HCEC 1CT (cell line): ENCODE measurements at places on chromosomes 4 and X.

GRCh38 chrX:22758807-22759481, 240.8 kb upstream of the DDX53 start:
- no peak for DNase-seq

DNA sequence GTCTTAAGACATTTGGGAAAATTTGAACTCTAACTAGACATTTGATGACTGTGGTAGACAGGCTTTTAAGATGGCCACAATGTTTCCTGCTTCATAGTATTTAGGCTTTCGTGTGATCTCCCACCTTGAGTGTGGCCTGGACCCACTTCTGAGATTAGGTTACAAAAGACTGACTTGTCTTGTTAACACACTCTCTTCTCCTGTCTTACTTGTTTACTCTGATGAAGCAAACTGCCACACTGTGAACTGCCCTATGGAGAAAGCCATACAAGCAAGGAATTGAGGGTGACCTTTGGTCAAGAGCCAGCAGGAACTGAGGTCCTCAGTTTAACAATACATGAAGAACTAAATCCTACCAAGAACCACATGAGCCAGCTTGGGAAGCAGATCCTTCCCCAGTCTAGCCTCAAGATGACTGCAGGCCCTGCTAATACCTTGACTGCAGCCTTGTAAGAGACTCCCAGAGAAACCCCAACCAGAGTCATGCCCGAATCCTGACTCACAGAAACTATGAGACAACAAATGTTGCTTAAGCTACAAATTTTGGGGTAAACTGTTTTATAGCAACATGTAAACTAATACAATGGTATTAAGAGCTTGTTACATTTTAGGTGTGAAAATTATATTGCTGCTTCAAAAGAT, 20.3 kb downstream of the UBA6 start:
- DNase-seq, result peak; percentile 67

GRCh38 chr4:121150486-121150885, 13.6 kb downstream of the TNIP3 start:
- DNase-seq, result no peak

DNA sequence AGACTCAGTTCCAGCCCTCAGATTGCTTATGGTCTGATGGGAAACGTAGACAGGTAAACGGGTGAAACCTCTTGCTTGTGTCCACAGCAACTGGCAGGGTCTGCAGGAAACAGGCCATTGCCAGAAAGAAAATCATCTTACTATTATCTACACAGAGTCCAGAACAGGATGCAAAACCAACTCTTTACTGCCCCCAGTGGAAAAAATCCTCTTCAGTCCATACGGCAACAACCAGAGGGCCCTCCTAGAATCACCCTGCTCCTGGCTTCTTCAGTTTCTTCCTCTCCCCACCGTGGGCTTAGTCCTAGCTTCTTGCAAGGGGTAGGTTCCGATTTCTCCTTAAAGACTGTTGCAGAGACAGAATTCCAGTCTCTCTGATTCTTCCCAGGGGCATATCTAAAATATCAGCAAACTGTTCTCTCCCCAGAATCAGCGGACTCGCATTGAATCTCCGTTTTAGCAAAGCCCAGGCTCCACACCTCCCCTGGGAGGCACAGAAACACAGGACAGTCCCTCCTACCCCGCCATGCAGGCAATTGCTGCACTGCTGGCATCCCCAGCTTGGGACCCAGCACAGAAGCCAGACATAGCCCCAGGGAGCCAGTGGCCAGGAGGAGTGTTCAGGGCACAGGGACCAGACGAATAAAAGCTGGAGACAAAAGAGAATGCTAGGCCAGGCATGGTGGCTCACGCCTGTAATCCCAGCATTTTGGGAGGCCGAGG, 41.0 kb upstream of the SH3RF1 start:
- peak; percentile 42 for DNase-seq

DNA sequence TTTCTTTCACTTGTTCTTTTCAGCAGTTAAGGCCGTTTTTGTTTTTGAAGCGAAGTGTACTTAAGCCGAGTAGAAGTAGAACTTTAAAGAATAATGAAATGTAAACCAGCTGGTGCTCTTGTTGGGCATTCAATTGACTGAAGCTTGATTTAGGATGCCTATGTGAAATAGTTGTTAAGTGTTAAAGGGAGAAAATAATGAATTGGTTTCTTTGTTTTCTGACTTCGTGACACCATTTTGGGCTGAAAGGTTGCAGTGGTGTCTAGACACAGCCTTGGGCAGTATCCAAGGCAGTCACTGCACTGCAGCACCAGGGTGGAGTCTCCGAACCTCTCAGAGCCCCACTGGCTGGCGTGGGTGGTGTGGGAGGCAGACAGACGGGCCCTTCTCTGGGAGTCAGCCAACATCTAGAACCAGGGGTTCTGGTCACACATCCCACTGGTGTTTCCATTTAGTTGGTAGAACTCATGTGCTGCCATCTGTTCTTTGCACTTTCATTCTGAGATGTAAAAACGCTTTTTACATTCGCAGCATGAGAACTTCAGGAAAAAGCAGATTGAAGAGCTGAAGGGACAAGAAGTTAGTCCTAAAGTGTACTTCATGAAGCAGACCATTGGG, 3.5 kb downstream of the UCHL1 start:
- DNase-seq, result no peak

DNA sequence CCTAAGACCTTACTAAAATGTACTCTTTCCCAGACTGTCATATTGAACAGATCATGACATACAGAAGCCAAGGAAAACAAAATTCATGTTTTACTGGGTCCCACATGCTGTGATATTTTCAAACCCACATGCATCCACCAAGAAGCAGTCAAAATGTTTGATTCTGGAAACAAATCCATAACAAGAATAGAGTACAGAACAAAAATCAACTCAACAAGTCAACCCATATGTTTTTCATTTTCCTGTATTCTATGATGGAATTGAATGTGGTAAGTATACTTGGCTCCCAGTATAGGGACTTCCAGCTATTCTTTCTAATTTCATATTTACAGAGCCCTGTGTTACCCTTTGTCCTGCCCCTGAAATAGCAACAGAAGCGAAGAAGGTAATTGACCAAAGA, 106.8 kb downstream of the COL25A1 start:
- DNase-seq, result no peak

DNA sequence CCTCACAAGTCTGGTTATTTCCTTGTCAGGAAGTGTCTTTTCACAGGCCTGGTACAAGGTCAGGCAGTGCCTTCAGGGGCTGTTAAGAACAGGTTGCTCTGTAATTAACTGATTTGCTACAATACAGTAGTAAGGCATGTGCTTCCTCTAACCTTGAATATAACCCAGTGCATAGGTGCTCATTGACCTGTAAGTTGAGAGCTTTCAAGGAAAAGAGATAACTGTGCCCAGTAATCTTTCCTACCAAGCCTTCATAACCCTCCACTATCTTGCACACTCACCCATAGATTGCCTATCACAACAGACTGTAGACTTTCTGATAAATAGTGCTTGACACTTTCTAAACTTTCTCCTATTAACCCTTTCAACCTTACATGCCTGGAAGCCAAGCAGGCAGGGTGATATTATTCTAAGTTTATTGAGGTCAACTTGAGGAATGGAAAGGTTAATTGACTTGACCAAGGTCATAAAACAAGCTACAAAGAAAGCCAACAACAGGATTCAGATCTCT, 148.1 kb downstream of the PPARGC1A start:
- DNase-seq, result no peak

DNA sequence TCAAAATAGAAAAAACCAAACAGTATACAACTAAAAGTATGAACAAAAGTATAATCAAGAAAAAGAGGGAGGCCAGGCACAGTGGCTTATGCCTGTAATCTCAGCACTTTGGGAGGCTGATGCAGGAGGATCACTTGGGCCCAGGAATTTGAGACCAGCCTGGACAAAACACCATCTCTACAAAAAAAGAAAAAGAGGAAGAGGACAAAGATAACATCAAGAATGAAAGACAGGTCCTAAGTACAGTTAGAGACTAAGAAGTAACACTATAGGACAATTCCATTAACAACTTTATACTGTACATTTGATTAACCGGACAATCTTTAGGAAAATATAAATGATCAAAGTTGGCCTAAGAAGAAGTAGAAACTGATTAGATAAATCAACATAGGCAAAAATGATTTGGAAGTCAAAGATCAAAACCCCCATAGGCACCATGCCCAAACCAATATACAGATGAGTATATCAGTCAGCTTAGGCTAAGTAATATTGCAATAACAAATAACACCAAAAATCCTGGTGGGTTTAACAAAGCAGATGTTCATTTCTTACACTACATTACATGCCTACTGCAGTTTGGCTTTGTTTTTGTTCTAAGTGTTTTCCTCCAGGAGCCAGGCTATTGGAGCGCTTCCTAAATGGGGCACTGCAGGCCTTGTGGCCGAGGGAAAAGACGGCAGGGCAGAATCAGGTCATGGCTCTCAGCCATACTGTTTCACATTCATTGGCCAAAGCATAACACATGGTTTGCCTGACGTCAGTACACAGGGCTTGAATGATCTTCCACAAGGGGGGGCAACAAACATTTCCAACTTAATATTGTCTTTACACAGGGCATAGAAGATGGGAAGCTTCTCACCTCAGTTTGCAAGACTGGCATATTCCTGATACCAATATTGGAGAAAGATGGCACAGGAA, 42.2 kb upstream of the HGFAC start:
- DNase-seq, result no peak

DNA sequence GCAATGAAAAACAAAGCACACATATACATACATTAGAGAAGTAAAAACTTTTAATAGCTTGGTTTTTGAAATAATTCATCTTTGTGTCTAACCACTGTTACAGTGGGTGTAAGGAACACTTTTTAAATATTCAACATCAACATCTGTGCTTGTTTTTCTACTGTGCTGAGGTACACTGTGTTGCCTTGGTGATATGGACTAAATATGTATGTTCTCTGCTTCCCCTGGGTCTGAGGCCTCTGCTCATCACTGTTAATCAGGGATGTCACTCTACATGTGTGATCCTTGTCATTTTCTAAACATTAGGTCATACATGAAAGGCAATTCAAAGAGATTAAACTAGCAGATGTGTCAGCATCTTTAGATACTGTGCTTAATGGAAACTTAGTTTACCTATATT, 10.9 kb downstream of the MCTS1 start:
- no peak for DNase-seq

GRCh38 chrX:153444333-153445011, 1.4 kb downstream of the TREX2 start:
- no peak for DNase-seq

- no peak for DNase-seq
Measured at GRCh38 chr4:125398263-125399002, 83.7 kb downstream of the FAT4 start.

DNA sequence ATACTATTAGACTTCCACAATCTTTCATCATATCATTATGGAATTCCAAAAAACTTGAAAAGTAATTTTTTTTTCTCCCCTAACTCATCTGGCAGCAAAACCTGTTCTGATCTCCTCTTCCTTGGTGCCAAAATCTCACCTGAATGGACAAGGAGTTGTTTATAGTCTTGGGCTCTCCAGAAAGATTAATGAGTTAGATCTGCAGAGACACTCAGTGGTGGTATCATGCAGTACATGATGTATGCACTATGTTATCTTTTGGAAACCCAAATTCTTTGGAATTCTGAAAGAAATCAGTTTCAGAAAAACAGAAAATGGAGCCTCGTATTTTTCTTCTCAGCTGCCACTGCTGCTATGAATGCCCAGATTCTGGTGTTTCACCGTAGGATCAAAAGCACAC, 11.7 kb downstream of the GPM6B start:
- DNase-seq, result no peak

GRCh38 chr4:83618431-83618830, 82.5 kb downstream of the GPAT3 start:
- DNase-seq, result peak; percentile 67

- DNase-seq, result no peak
Measured at GRCh38 chr4:3440011-3440410, 1.8 kb upstream of the HGFAC start.

GRCh38 chr4:143406523-143406922, 69.8 kb downstream of the GAB1 start:
- peak; percentile 8 for DNase-seq

GRCh38 chr4:35516102-35516501, 728.2 kb downstream of the ARAP2 start:
- no peak for DNase-seq

- DNase-seq, result no peak
Measured at GRCh38 chrX:12412561-12412960, 274.3 kb downstream of the FRMPD4 start.

DNA sequence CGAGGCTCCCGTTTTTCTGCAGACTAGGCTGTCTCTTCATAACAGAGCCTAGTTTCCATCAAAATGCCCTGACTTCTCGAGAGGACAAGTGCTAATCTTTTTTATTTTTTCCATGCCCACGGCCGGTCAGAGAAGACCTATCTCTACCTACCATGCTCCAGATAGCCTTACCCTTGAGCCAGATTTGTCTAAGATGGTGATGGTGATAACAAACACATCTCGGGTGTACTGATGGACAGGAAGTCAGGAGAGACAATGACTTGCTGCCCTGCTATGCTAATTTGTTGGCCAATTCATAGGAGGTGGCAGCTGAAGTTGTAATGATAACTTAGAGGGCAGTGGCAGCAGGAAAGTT, 42.2 kb upstream of the NKRF start:
- DNase-seq, result no peak

DNA sequence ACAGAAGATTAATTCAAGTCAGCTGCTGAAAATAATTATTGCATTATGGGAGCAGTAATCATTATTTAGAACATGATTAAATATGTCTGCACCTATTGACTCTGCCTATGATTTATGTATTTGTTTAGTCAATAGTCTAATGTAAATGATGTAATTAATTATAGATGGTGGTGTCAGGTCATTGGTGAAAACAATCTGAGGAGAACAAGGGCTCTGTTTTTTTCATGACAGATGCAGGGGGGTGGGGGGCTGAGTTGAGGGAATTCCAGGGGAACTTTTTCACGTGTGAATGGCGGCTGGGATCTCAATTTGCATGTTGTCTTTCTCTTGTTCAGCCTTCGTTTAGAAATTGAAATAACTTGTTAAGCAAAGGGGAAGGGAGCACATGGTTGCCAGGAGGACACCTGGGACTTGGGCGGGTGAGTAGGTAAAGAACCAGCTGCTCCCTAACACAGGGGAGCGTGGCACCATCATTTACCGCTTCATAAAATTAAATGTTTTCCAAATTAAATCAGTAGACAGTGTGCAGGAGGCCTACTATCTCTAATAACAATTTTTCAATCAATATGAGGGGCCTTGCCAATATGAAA, 65.4 kb downstream of the NKX6-1 start:
- DNase-seq, result no peak

- DNase-seq, result no peak
Measured at GRCh38 chr4:40750461-40751258, 905 bp downstream of the NSUN7 start.
